ENCODE measurements at places on chromosomes 3 and 15. TPM values are rescaled to one million over a fixed set of nuclear protein-coding genes. Genes with fewer than 3 reads are reported as not detected.

- no peak for DNase-seq
Measured at GRCh38 chr3:15420871-15421270, 6.5 kb downstream of the METTL6 start.

DNA sequence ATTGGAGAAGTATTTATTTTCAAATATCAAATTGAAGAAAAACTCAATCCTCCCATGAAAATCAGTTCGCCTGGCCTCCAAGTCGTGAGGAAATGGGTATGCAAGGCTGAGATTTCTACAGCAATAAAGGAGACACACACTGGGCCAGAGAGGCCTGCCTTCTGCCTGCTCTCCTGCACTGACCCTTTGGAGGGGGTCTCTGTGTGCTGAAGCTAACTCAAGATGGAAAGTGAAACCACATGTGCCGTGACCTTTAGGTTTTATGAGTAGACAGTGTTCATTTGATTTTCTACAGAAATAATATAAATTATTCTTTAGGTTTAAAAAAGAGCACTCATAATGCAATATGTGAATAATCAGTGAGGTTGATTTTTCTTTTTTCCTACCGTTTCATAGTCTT is 11.9 kb upstream of the SLC22A13 start:
- DNase-seq = no peak

GRCh38 chr3:126961191-126961790 is 21.6 kb upstream of the PLXNA1 start:
- DNase-seq = peak; percentile 69

- DNase-seq = no peak
Measured at GRCh38 chr15:56817321-56818080, 84.2 kb upstream of the ZNF280D start.

DNA sequence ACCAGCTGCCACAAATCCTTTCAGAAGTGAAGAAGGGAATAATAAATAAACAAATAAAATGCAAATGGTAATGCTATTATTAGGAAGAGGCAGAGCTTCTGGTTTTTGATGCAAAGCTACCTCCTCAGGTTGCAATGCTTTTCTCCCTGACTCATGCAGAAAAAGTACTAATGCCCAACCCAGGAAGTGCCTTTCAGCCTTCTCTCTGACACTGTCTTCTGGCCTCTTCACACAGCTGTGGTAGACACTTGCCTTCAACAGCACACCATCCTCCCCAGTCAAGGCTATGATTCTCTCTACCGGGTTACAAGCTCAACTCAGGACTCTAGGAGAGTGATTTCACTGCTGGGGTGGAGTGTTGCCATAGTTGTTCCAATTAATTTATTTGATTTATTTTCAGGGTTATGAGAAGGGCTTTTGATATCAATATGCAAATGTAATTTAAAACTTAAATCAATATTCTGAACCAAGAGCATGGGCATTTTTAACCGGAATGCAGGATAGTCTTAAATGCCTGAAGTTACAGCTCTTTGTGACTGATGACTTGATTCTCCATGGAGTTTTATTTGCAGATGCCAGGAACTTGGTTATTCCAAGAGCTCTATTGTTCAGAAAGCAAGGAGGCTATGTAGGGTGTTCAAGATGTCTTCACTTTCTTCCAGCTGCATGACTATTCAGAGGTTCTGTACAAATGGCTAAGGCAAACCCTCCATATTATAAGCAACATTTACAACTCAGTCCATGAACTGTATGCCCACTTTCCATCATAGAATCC is 27.1 kb upstream of the GALNT15 start:
- no peak for DNase-seq

GRCh38 chr3:69738315-69738714 is 949 bp upstream of the MITF start:
- no peak for DNase-seq

DNA sequence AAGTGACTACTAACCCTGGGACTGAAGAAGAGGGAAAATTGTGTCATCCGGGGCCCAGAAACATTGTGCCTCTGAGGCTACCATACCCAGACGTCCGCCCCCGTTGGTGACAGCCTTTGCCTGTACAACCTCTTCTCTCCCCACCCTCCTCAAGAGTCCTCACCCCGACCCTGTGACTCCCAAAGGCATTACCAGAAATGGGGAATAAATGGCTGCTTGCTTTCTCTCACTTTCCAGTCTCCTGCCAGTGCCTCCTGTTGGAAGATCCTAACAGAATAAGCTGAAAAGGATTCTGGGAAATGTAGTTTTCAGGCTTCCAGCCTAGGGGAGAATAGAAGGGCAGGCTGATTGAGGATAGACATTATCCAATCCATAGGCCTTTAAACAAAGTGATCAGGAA is 30.8 kb upstream of the SLC25A36 start:
- no peak for DNase-seq

CAND2 gene
- 15.4 TPM for total RNA-seq
